ENCODE measurements at places on chromosomes 11 and 22. TPM values are rescaled to one million over a fixed set of nuclear protein-coding genes. Genes with fewer than 3 reads are reported as not detected.

DNA sequence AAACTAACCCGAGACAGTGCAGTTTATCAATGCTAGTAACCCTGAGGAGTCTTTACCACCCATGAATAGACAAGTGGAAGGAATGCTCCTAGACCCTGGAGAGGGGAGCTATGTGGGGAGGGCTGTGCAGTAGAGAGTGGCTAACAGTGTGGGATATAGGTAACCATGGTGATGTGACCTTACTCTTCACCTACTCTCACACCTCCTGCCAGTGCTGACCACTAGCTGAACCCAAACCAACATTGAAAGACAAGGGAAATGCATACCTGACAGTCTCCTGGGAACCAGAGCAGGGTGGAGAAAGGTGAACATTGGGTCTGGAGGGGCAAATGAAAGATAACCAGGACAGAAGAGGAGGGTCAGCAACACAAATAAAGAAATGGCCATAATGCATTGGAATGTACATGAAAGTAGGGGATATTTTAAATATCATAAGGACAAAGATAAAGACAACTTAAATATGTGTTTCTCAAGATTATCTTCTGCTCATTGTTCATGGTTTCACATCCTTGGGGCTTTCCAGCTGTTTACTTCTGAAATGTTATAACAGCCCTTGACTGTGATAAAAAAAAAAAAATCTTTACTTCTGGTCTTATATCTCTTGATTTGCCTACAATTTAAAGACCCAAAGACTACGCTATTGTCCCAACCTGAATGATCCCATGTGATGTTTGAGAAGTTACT lies 983.3 kb upstream of the TENM4 start:
- DNase-seq = no peak

ARHGAP42 gene
- total RNA-seq = not detected

DNA sequence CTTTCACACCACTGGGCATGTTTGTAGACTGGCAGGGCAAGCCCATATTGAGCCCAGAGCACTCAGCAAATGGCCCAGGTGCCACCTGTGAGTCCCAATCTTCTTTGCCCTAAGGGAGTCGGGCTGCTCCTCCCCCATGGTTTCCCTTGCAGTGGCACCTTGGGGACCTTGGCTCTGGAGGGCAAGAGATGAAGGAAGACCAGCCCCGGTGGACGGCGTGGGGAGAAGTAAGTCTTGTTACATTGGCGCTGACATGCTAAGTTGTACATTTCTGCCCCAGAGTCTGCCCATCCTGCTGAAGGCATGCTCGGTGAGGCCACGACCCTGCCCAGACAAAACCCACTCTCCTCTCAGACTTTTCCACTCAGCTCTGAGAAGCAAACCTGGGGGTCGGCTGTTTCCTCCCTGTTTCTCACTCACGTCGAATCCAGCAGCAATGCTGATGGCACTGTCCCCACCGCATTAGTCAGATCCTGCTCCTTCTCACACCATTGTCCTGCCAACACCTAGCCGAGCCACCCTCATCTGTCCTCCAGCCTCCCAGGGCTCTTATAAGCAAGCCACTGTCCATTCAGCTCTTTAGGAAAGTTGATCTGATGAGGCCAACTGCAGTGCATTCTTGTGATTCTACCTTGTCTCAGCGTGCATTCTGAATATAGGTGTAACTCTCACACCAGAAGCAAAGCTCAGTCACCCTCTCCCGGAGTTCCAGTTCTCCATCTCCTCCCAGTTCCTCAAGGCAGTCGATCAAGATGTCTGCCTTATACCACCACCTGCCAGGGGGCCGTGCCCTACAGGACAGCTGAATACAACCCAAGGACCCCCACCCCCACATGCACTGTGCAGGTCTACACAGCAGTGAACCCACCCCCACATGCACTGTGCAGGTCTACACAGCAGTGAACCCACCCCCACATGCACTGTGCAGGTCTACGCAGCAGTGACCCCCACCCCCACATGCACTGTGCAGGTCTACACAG lies 827.1 kb downstream of the TBC1D22A start:
- no peak for DNase-seq

GRCh38 chr22:23402275-23403151 lies 177.6 kb downstream of the IGLL1 start:
- peak; percentile 86 for DNase-seq

GRCh38 chr22:38494498-38494897 lies 11.6 kb downstream of the DDX17 start:
- no peak for DNase-seq
